ENCODE measurements at places on chromosomes 7 and 10. TPM values are rescaled to one million over a fixed set of nuclear protein-coding genes. Genes with fewer than 3 reads are reported as not detected.

DNA sequence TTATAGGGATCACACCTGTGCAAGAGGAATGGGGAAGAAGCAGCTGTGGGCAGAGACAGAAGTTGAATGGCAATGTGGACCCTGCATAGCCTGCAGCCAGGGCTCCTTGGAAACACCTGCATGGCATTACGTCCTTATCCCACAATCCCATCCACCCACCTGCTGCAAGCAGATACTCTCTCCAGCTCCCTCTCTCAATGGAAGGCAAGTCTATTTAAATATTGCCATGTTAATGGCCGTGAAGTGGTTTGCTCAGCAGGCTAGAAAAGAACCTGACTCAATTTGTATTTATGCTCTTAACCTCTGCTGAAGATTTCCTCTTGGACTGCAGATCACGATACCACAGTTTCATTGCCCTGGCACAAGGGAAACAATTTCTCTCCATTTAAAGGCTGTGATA, 417.0 kb downstream of the TYW1 start:
- no peak for DNase-seq

DNA sequence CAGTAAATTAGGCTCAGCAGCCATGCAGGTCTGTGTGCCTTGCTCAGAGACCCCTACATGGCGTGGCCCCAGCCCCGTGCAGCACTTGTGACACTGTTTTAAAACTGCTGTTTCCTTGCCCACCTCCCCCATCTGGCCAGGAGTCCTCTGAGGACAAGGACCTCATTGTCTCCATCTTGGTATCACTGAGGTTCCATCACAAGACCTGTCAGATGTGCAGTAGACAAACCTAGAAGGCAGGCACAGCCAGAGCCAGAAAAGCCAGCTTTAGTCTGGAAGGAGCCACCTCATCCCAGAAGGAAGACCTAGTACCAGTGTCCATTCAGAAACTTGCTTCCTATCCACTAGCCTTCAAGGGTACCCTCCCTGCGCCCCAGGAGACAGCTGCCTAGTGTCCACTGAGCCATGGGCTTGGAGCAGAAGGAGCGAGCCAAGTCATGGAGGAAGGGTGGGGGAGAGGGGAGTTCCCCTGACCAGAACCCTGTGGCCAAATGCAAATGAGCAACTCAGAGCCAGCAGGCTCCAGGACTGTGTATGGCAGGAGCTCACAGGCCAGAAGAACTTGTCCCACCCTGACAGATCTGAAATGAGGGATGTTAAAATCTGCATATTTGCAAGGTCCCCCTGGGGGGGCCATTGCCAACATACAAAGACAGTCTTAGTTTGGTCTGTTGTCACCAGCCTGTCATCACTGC, 176.1 kb downstream of the SH3PXD2A start:
- DNase-seq: no peak

GRCh38 chr7:90272242-90272641, 27.3 kb downstream of the CFAP69 start:
- DNase-seq: no peak

GRCh38 chr7:28509251-28510025, 97.1 kb downstream of the CREB5 start:
- no peak for DNase-seq

DNA sequence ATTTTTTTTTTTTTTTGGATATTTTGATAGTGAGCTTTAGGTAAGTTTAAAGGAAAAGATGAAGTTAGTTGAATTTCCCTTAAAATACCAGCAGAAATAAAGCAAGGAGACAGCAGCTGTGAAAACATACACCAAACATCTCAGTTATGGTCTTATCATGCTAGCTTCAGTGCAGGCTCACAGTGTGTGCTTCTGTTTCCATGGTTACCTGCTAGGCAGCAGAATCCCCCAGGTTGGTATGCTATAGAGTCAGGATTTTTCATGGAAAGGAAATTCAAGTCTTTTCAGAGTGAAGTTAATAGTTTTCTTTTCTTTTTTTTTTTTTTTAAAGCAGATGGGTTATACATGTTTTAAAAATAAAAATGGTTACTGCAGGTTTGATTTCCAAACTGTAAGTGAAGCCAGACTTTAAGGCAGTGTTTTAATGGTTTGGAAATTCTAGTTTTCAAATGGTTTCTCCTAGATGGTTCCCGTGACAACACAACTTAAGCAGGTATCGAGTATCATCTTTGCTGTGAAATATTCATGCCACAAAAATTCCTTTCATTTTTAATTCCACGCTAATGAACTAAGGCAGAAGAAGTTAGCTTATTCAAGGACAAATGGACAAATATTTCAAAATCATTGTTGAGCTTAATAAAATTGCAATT, 230.9 kb downstream of the BICC1 start:
- no peak for DNase-seq

GRCh38 chr7:149883452-149883861, 9.7 kb downstream of the ATP6V0E2 start:
- DNase-seq: no peak

DNA sequence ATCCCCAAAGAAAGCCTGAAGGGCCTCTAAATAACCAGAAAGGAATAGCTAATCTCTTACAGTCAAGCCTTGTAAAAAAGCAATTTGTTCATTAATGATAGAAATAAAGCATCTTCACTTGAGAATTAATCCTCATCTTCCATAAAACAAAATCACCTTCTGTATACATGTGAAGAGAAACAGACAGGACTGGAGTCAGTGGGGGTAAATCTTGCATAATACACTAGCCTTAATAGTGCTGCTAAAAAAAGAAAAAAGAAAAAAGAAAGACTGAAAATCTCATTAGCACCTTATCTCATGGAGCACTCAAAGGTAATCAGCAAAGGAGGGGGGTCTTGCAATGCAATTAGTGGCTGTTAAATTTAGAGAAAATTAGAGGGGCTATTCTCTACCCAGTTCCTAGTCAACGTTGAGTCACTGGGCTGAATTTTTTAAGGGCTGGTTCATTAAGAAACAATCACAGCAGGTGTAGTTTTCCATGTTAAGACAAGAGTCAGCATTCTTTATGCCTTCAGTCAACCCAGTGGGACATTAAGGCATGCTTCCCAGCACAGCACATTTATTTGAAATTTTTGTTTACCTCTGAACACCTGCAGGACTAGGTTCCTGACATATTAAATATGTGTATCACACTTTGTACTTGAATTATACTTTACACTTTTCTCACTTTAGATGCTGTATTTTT, 1455.7 kb upstream of the CELF2 start:
- no peak for DNase-seq

DNA sequence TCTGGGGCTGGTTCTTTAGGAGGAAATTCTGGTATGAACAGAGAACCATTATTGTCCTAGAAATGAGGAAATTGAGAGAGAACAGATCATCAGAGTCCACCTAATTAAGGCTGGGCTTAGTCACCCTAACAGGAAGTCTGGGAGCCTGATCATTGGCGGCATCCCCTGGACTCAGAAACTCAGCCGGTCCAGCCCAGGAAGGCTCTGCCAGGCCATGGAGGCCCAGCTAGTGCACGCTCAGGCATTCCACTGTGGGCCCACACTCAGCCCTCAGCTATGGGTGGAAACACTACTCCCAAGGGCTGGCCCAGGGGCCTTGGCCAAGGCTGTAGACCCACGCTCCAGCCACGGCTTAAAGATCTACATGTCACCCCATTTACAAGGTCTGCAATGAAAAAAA, 109.2 kb downstream of the PTPN20 start:
- no peak for DNase-seq

- peak; percentile 46 for DNase-seq
Observed at GRCh38 chr10:74035303-74035702, 37.4 kb downstream of the VCL start.

DNA sequence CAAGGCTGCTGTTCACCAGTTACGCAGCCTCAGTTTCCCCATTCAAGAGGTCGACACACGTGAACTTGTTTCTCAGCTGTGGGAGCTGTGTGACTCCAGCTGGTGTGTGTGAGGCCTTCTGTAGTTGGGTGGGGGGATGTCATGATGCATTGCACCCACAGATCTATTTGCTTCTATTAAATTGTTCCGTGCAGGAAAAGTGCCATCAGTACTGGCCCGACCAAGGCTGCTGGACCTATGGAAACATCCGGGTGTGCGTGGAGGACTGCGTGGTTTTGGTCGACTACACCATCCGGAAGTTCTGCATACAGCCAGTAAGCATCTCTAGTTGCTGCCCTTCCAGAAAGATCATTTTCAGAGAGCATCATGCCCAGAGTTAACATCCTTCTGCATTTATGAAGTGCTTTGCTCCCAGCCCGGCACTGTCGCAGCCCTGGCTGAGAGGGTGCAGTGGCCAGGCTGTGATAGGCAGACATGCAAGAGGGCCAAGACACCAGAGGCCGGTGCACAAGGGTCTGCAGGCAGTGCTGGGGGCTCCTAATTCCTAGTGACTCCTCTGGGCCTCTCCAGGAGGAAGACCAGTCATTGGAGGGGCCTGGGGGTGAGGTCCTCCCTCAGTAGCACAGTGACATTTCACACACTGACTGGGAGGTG, 60.2 kb downstream of the MKI67 start:
- DNase-seq: no peak

DNA sequence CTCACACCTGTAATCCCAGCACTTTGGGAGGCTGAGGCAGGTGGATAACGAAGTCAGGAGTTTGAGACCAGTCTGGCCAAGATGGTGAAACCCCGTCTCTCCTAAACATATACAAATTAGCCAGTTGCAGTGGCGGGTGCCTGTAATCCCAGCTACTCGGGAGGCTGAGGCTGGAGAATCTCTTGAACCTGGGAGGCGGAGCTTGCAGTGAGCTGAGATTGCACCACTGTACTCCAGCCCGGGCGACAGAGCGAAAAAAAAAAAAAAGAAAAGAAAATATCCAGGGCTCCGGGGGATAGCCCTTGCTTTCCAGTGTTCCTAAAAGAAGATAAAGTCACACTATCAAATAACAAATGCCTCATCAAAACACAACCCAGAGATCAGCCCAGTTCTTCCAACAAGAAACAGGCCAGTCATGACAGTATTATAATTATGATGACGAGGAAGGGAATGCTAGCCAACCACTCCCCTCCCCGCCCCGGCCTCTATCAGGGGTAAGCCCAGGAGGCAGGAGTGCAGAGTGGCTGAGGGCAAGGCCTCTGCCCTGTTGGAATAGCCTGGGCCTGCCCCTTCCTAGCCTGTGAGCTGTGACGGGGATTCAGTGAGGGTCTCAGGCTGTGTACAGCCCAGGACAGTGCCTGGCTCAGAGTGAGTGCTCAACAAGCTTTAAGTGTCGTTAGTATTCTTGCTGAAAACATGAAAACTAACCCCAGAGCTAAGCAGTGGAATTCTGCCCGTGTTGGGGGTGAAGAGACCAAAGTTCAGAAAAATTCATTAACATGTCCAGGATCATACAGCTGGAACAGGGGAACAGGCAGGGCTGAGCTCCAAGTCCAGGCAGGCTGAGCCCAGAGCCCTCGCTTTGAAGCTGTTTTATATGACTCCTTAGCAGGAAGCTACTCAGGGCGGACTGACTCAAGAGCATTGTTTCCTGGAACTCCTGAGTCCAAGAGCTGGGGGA, 54.3 kb downstream of the FAM241B start:
- DNase-seq: peak; percentile 58

DNA sequence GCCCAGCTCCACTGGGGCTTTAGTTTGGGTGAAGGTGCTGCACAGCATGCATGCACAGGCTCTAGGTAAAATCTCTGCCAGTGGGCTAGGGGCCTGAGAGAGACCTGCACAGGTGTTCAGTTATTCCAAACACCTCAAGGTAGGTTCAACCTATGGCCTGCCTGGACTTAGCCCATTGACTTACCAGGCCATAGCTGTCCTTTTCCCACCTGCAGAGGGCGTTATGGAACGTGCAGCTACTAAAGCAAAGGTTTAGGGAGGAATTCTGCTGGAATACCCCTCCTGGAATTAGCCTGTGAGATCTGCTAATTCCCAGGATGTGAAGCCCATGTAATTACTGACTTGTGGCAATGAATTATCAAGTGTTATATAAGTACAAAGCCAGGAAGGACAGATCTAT, 3.6 kb downstream of the VWC2 start:
- no peak for DNase-seq

GRCh38 chr7:39404907-39405306, 161.3 kb upstream of the YAE1 start:
- DNase-seq: no peak

- peak; percentile 45 for DNase-seq
Observed at GRCh38 chr7:100132697-100133151, 6.0 kb downstream of the MBLAC1 start.

Gene H2BK1
- polyA plus RNA-seq: not detected

Gene SLC26A3
- polyA plus RNA-seq: not detected

Gene GRID2IP
- 0.91 TPM for polyA plus RNA-seq

Gene ARHGEF35
- polyA plus RNA-seq: 17.7 TPM

Gene TMEM176B
- 17.0 TPM for polyA plus RNA-seq

Measured in right lung (tissue), 10 donors.